ENCODE measurements at places on chromosomes 7 and 10.

DNA sequence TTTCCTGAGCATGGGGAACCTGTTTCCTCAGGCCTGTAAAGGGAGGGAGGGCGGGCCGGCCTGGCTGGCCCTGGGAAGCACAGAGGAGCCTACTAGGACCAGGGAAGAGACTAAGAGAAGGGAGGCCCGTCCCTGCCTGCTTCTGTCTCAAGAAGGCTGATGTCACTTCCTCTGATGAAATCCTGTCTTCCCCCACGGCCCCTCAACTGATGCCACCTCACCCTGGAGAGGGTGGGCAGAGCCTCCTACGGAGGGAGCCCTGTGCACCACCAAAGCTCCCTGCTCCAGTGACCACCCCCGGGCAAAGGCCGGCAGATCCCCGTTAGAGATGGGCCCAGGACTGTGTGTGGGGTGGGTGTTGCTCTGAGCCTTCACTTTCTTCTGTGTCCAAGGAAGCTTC, 1.0 kb upstream of the PILRA start:
- peak; percentile 66 for DNase-seq

DNA sequence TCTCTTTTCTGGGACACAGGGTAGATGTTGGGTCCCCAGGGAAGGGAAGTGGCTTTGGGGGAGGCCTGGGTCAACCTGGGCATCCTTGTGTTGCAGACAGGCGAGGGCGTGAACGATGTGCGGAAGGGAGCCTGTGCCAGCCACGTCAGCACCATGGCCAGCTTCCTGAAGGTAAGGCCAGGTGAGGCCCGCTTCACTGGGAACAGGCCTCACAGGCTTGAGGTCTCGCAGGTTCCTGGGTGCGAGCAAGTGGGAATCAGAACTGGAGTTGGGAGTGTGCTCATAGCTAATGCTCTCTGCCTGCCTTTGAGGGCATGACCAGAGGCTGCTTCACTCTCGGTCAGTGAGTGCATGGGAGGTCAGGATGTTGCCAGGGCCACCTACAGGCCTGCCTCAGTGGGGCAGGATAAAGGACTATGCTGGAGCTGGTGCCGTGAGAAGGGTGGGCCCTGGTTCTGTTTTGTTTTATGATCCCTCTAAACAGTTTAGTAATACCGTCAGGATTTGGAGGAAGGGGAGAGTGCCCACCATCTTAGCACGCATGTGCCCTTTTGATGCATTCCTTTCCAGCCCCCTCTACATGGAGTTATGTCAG, 8.4 kb downstream of the DBNL start:
- no peak for DNase-seq

GRCh38 chr10:6833458-6834011, 253.5 kb upstream of the PRKCQ start:
- no peak for DNase-seq

DNA sequence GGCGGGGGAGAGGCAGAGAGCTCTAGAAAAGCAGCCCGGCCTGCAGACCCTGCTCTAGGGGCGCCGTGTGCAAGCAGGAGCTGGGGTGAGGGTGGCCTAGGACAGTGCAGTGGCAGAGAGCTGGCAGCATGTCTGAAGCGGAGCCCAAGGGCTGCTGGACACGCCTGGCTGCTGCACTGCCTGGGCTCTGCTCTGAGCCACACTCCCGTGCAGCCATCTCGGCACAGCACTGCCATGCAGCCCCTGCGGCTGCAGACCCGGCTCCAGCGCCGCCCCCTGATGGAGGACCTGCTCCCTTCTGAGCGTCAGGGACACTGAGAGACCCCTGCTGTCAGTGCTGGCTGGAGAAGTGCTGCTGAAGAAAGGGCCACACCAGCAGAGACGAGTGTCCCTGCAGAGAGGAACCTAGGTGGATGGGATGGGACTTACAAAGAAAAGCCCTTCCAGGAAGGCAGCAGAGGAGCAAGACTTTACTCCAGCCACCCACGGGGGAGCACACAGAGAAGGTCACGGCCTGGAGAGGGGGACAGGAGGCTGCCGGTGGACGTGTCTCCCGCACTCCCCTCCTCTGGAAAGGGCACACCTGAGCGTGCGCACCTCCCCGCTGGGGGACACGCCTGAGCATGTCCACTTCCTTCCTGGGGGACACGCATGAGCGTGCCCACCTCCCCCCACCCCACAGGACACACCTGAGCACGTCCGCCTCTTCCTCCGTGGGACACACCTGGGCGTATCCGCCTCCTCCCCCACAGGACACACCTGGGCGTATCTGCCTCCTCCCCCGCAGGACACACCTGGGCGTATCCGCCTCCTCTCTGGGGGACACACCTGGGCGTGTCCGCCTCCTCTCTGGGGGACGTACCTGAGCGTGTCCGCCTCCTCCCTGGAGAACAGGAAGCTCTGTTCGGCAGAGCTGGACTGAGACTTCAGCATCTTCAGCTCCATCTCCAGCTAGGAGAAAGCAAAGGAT, 252.9 kb downstream of the MAD1L1 start:
- peak; percentile 71 for DNase-seq

- no peak for DNase-seq
Observed at GRCh38 chr7:102988631-102989560, 76.1 kb downstream of the LRRC17 start.

- DNase-seq: no peak
Observed at GRCh38 chr7:140675726-140676125, 3.0 kb downstream of the ADCK2 start.

DNA sequence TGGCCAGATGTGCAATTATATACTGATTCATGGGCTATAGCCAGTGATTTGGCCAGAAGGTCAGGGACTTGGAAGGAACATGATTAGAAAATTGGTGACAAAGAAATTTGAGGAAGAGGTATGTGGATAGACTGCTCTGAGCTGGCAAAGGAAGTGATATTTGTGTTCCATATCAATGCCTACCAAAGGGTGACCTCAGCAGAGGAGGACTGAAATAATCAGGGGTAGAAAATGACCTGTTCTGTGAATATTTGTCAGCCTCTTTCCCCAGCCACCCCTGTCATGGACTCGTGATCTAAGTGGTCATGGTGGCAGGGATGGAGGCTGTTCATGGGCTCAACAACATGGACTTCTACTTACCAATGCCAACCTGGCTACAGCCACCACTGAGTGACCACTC, 47.0 kb downstream of the PTPRE start:
- no peak for DNase-seq

- DNase-seq: peak; percentile 60
Observed at GRCh38 chr7:131625817-131626372, 69.5 kb upstream of the PODXL start.

GRCh38 chr7:479948-480499, 39.6 kb downstream of the PDGFA start:
- peak; percentile 58 for DNase-seq

DNA sequence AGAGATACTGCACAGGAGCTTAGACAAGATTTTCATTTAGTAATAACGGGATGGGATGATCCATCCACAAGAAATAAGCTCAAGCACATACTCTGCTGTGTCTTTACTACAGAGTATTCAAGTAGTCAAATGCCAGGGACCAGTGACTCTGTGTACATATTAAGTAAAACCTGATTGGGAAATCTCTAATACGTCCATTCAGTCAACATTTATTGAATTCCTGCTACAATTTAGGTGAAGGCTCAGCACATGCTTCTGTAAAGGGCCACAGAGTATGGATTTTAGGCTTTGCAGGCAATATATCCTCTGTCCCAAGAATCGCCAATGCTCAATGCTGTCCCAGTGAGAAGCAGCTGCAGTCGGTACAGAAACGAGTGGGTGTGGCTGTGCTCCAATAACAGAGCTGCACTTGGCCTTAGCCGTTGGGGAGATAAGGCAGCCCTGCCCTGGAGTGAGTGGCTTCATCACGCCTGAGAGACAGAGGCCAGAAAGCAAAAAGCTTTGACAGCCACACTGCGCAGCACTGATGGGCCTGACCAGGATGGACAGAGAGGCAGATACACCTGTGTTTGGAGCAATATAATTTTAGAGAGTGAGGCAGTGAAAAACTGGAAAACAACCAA, 186.8 kb downstream of the PARD3 start:
- DNase-seq: no peak

DNA sequence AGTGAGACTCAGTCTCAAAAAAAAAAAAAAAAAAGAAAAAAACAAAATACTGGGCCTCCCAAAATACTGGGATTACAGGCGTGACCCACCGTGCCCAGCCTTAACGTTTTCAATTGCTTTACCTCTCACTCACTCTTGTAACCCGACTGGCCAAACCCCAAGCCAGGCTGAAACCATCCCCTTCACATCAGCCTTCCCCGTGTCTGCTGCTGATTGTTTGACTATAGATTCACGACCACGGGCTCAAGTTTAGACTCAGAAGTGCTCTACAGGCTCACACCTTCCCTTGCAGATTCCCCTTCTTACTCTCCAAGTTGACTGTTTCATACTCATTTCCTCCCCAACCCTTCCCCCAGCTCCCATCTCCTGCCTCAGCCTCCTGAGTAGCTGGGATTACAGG, 22.3 kb downstream of the TYW1 start:
- no peak for DNase-seq

DNA sequence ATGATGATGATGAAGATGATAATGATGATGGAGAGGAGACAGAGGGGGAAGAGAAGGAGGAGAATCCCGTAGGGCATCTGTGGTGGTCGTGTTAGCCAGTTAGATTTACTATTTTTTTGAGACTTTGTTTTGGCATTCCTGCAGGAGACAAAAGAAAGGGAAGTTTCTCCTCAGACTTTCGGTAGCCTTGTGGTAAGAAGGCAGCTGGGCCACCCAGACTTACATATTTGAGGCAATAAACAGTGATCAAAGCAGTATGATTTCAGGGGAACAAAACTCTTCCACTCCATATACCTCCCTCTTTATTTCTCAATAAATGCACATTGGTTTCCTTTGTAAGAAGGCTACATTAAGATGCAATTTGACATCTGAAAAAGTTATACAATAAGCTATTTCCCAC, 32.4 kb upstream of the BICC1 start:
- DNase-seq: no peak

DNA sequence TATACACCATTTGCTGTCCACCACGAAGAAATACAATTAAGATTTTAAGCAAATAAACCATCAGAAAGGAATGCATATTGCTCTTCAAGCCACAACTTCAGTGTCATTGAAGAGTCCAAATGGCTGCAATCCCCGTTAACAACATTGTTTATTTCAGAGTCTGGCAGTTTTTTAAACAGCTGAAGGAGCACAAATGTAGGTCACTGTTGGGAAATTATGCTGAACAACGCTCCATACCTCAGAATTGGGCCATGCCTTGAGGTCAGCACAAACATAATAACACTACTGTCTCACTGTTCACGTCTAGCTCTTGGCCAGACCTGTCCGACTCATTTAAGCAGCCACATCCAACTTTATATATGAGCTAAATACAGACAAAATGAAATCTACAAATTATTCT, 453.9 kb upstream of the GHITM start:
- no peak for DNase-seq

DNA sequence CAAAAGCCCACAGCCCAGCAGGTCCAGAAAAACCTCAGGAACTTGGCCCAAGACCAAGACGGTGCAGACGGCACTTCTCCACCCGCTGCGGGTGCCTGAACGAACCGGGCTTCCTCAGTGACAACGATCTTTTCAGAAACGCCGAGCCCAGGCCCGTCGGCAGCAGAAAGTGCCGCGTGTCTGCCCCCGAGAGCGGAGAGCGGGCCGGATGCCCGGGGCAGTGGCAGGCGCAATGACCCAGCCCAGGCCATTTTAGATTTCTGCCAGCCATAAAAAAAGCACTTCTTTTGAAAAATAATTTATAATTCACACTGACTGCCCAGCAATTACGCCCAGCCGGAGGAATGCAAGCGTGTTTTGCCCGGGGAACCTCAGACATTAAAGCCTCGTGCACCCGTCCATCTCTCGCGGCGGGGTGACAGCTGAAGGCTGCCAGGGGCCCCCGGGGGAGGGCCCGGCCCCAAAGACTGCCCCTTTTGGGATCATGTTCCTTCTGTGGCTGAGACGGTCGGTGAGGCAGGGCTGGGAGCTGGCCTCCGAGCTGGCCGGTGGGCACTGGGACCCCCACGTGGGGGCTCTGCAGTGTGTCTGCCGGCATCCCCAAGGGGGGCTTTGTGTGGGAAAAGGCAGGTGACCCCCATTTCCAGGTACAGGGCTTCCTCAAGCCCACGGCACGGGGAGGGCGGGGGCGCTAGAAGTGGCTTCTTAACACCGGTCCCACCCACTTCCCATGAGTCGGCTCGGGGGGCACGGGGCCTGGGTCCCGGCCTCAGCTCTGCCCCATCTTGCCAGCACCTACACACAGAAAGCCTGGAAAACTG, 71.3 kb upstream of the PDGFA start:
- peak; percentile 14 for DNase-seq

- DNase-seq: no peak
Observed at GRCh38 chr7:38448054-38448453, 174.6 kb upstream of the TARP start.

- DNase-seq: no peak
Observed at GRCh38 chr10:71817831-71818655, 33.0 kb downstream of the PSAP start.

GRCh38 chr7:6556196-6556595, 4.9 kb upstream of the GRID2IP start:
- no peak for DNase-seq

DNA sequence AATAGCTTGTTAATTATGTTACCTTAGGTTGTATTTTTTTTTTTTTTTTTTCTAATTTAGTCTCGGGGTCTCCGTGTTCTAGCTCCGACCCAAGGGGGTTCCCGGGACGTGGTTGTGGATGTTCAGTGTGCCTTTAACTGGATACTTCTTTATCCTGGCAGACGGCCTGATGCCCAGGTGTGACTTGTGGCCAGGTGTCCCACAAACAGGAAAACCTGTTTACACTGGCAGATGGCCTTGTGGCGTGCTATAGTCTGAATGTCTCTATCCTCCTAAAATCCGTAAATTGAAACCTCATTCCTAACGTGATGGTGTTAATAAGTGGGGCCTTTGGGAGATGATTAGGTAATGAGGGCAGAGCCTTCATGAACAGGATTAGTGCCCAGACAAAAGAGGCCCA, 546.4 kb upstream of the C7orf33 start:
- no peak for DNase-seq

DNA sequence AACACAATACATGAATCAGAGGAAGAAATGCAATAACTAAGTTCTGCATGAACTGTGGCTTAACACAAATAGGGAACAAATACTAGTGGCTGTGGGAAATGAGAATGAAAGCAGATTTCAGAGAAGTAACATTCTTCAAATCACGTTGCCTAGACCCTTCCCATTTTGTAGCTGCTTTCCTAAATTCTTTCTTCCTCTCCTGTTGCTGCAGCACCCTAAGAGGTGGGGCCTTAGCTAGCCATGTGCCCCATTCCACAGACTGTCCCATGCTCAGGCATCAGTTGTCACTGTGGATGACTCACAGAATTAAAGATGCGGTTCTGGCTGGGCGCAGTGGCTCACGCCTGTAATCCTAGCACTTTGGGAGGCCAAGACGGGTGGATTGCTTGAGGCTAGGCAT, 704.7 kb upstream of the C7orf33 start:
- no peak for DNase-seq

Data from epithelial cell of esophagus (primary cell).